Nephron progenitor cell (in vitro differentiated cells): ENCODE measurements at places on chromosomes 3 and 15.

DNA sequence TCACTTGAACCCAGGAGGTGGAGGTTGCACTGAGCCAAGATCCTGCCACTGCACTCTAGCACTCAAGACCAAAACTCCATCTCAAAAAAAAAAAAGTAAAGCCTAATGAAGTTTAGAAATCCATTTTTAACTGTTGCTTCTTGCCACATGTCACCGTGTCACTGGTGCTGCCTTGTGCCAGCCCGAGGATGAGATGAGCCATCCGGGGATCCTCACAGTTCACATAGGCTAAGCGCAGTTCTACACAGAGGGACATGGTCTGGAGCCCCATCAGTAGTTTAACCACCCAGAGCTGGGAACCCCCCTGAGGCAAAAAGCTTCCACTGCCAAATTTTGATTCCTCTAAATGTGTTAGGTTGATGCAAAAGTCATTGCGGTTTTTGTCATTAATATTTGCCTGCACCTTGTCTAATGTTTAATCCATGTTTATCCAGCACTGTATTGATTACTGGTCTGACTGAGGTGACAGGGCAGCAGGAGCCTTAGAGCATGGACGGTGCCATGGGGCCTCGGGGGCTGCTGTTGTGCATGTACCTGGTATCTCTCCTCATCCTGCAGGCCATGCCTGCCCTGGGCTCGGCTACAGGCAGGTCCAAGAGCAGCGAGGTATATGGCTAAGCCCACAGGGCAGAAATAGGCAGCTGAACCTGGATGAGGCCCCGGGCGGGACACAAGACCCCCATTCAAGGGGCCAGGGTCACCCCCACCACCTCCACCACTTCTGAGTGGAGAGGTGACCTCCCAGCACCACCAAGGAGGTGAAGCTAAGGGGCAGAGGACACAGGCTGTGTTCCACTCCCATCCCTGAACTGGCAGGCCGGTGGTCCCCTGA, at the start of gene ITIH1:
Gene ITIH1 (plus strand): TSS at position 473 of the 832 bp plus-strand sequence. CDS start 17 bp downstream, at position 490.
- no peak for DNase-seq
- no peaks in the 10 kb centered on the region for H3K36me3 ChIP-seq
- peaks cover 12% of the 10 kb centered on the region for H3K4me1 ChIP-seq
- H3K4me3 ChIP-seq = no peak within 1 kb of the TSS
- peaks cover 16% of the 10 kb centered on the region for H3K27me3 ChIP-seq

DNA sequence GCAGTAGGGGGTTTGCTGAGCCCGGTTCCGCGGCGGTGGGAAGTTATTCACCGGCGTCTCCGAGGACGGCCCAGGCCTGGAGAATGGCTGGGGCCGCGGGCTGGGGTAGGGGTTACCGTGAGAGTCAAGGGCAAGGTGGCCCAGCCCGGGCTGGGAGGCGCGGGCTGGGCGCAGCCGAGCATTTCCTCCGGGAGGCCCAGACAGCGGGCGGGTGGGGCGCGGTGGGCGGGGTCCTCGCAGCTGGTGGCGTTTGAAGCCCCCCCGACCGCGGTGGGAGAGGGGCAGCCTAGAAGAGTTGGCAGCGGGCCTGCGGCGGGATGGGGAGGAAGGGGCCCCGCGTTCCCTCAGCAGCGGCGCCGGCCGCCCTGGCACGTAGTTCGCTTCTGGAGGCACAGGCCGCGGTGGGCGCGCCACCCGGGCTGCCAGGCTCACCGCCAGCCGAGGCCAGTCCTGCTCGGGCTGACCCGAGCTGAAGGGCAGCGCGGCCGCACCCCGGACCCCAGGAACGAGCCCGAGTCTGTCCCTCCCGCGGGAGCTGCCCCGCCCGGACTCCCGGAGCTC, 960 bp upstream of the KLF13 start:
- peak overlapping the region; percentile 85 for H3K4me3 ChIP-seq
- no peaks in the 10 kb centered on the region for H3K36me3 ChIP-seq
- DNase-seq = peak; percentile 70
- peaks cover 39% of the 10 kb centered on the region for H3K27me3 ChIP-seq
- H3K4me1 ChIP-seq = peaks cover 31% of the 10 kb centered on the region

- no peak overlapping the region for H3K27ac ChIP-seq
- peaks cover 24% of the 10 kb centered on the region for H3K27me3 ChIP-seq
- no peak overlapping the region for H3K4me3 ChIP-seq
- no peaks in the 10 kb centered on the region for H3K36me3 ChIP-seq
Observed at GRCh38 chr3:139105154-139105702, 60.5 kb upstream of the PRR23C start.

DNA sequence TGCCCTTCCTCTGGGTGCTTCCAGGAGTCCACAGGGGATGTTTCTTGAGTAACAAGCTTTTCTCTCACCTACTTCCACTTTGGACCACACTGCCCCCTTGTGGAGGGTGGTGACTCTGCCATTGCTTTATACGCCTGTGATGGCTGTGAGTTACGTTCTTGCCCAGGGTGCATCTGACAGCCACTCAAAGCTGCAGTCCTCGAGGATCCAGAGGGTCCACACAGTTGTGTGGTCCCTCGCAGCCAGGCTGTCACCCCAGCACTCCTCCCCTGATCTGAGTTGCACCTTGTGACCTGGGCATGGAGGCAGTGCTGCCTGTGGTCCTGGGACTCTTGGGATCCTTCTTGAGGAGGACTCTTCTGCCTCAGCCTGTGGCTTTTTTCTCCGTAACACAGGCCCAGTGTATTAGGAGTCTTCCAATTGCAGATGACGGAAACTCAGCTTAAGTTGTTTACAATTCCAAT, 23.4 kb downstream of the FOXL2 start:
- peak; percentile 90 for DNase-seq
- no peaks in the 10 kb centered on the region for H3K36me3 ChIP-seq
- H3K4me1 ChIP-seq = no peaks in the 10 kb centered on the region
- no peak overlapping the region for H3K27ac ChIP-seq
- peaks cover 18% of the 10 kb centered on the region for H3K27me3 ChIP-seq

DNA sequence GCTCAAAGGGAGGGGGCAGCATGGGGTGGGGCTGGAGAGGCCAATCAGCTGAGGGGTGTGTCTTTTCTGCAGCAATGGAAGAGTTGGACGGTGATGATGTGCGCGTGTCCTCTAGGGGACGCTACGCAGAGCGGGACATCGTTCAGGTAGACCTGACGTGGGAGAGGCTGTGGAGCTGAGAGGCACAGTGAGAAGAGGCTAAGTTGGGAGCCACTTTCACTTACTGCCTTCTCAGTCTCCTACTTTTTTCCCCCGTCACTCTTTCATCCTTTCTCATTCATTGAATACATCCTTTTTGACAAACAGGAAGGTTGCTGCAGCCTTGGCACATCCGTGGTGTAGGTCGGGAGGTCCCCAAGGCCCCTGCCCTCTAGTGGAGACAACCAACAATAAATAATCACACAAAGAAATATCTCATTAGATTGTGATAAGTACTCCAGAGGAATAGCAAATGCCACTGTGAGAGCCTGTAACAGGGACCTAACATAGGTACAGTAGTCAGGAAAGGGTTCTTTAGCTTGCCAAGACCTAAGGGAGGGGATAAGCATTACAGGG, 4.4 kb upstream of the BRPF1 start:
- H3K4me3 ChIP-seq = no peak overlapping the region
- H3K36me3 ChIP-seq = no peaks in the 10 kb centered on the region
- peaks cover 15% of the 10 kb centered on the region for H3K4me1 ChIP-seq
- no peak for DNase-seq

DNA sequence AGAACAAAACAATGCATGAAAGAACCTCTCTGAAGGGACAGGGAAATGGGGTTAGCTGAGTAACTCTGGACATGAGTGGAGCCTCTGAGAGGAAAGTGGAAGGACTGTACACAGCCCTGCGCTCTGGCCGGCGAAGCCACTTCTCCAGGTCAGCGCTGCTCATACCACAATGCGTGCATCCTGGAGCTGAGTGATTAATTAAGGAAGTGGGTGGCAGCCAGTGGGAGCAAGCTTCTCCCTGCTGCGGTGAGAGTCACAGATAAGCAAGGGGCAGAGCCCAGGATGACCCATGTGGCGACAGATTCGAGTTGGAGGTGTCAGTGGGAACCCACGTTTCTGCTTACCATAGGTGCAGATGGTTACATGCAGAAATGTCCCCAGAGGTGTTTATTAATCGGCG, 48.0 kb downstream of the KLF15 start:
- peaks cover 5% of the 10 kb centered on the region for H3K36me3 ChIP-seq
- DNase-seq = no peak
- H3K4me3 ChIP-seq = no peak overlapping the region
- H3K27ac ChIP-seq = no peak overlapping the region

GRCh38 chr3:172680684-172681083, 30.2 kb downstream of the NCEH1 start:
- H3K27me3 ChIP-seq = no peaks in the 10 kb centered on the region
- H3K4me3 ChIP-seq = no peak overlapping the region
- H3K27ac ChIP-seq = peak overlapping the region; percentile 3
- DNase-seq = no peak

DNA sequence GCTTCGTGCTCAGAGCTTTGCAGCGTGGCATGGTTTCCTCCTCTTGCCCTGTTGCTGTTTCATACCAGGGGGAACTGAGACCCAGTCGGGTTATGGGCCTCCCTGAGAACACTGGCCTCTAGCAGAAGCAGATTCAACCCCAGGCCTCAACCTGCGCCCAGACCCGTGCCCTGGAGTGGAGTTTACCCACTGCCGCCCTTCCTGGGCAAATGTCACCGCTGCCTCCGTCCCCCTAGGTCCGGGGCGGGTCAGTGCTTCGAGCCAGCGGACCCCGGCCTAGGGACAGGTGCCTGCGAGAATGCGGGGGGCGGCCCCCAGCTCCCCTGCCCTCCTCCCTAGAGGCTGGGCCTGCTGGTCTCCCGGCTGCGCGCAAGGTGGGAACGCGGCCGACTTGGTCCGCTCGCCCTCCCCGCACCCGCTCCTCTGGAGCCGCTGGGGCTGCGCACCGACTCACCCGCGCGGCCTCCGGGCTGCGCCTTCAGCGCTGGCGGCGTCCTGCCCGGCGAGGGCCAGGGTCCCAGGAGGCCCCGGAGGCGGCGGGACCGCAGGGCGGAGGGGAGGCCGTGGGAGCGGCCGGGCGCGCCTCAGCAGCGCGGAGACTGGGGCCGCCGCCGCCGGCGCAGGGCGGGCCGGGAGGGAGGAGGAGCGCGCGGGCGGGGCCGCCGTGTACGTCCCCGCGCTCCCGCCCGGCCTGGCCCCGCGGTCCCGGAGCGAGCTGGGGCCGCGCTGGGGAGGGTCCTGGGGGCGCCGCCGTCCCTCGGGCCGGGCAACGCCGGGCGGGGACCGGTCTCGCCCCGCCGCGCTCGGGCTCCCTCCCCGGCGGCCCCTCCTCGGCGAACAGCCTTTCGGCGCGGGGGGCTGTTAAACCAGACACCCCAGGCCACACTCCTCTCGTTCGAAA, at the start of gene PIGZ:
Gene PIGZ (minus strand): TSS at position 601 of the 901 bp plus-strand sequence. CDS start 16,802 bp downstream, outside the sequence.
- peaks cover 5% of the 10 kb centered on the region for H3K36me3 ChIP-seq
- H3K27ac ChIP-seq = no peak within 1 kb of the TSS
- H3K4me1 ChIP-seq = peaks cover 18% of the 10 kb centered on the region
- peak within 1 kb of the TSS; percentile 69 for H3K4me3 ChIP-seq
- peak; percentile 66 for DNase-seq
- H3K27me3 ChIP-seq = peaks cover 68% of the 10 kb centered on the region

- H3K36me3 ChIP-seq = no peaks in the 10 kb centered on the region
- H3K4me3 ChIP-seq = no peak overlapping the region
- peaks cover 5% of the 10 kb centered on the region for H3K4me1 ChIP-seq
- DNase-seq = no peak
- peaks cover 3% of the 10 kb centered on the region for H3K27me3 ChIP-seq
- no peak overlapping the region for H3K27ac ChIP-seq
Observed at GRCh38 chr15:90666135-90666909, 50.8 kb upstream of the BLM start.

DNA sequence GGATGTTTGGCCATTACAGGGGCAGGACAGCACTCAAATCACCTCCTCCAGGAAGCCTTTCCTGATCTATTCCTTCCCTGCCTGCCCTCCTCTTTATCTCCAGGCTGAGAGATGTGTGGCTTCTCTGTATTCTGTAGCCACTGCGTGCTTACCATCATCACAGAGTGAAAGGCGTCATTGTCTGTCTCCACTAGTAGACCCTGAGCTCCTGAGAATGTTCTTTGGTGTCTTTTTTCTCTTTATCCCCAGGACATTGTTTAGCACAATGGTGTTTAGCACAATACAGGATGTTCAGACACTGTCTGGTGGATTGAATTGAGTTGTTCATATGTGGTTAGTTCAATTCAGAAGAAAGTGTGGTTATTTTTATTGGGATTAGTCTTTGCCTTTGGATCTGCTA, 26.2 kb upstream of the LARS2 start:
- H3K4me1 ChIP-seq = peaks cover 10% of the 10 kb centered on the region
- H3K36me3 ChIP-seq = peaks cover 4% of the 10 kb centered on the region
- no peak overlapping the region for H3K27ac ChIP-seq
- no peak overlapping the region for H3K4me3 ChIP-seq
- peaks cover 2% of the 10 kb centered on the region for H3K27me3 ChIP-seq

DNA sequence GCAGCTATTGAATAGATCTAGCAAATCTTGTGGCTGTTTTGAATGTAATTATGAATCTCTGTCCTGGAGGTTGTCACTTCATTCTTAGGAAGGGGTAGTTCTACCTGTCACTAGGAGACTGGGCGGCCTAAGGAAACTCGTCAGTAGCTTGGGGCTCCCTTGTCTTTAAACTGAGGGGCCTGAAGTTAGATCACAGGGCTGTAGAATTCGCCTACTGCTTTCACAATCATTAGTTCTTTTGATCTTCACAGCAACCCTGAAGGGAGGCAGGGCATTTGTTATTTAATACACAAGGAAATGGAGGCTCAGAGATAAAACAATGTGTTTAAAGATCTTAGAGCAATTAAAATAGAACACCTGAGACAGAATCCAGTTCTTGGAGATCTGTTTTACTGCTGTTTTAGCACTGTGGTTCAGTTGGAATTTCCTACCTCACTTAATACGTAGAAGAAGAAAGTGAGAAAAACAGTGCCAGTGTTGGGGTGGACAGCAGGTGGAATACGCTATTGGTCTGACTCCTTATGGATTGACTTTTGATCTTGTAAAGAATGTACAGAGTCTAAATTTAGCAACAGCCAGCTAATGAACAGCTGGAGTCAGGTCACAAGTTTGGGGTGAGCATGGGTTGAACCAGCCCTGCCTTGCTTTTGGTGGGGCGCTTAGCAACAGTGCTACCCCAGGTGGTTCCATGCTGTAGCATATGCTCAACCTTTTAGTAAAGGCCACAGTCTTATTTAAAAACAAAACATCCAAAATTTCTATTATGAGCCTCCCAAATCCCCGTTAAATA, 71.4 kb upstream of the BHLHE40 start:
- H3K36me3 ChIP-seq = no peaks in the 10 kb centered on the region
- peaks cover 9% of the 10 kb centered on the region for H3K27me3 ChIP-seq
- peak overlapping the region; percentile 13 for H3K27ac ChIP-seq
- H3K4me1 ChIP-seq = peaks cover 16% of the 10 kb centered on the region
- DNase-seq = no peak
